ENCODE measurements at places on chromosomes 1 and 21.

DNA sequence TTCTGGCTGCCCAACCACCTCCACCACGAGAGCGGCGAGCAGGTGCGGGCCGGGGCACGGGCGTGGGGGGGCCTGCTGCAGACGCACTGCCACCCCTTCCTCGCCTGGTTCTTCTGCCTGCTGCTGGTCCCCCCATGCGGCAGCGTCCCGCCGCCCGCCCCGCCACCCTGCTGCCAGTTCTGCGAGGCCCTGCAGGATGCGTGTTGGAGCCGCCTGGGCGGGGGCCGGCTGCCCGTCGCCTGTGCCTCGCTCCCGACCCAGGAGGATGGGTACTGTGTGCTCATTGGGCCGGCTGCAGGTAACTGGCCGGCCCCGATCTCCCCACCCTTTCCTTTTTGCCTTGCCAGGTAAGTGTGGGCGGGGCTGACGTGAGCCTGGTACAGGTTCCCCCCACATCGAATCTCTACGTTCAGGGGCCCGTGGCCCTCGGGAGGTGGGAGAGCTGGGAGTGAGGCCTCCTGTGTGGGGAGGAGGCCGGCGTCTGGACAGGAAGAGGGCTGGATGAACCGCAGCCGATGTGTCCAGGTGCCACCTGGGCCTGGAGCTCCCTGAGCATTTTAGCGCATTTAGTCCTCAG, 51.7 kb downstream of the COL18A1 start:
- no peak for DNase-seq

- DNase-seq, result no peak
Measured at GRCh38 chr21:42878678-42878992, 704 bp downstream of the WDR4 start.

DNA sequence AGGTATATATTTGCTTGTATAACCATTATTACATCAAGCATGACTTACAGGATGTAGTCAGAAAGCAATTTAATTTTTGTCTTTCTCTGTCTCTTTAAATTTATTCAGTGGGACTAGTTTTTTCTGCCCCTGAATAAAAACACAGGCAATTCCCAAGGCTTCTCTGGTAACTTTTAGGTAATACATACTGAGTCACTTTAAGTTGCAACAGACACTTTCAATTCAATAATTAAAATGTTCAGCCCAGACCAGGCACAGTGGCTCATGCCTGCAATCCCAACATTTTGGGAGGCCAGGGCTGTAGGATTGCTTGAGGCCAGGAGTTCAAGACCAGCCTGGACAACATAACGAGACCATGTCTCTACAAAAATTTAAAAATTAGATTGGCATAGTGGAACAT, 12.3 kb downstream of the SLC44A3 start:
- no peak for DNase-seq

- no peak for DNase-seq
Measured at GRCh38 chr1:205751036-205751651, 1.2 kb upstream of the NUCKS1 start.

GRCh38 chr1:215476541-215476940, 90.6 kb upstream of the KCTD3 start:
- DNase-seq, result no peak

Measured in CD4-positive, alpha-beta T cell treated with Interleukin-15 for 4 hours (primary cell).